ENCODE measurements at places on chromosomes 12 and 14. TPM values are rescaled to one million over a fixed set of nuclear protein-coding genes. Genes with fewer than 3 reads are reported as not detected.

- DNase-seq = no peak
Observed at GRCh38 chr14:20971705-20972021, 16.4 kb downstream of the RNASE2 start.

The TMCC3 gene
- total RNA-seq = 0.77 TPM

The PIK3C2G gene
- not detected for total RNA-seq

The SLC8A3 gene
- total RNA-seq = 0.93 TPM

The ASCL1 gene
- not detected for total RNA-seq

GRCh38 chr12:50615907-50616296, 111.1 kb downstream of the DIP2B start:
- DNase-seq = no peak

The RPS6KL1 gene
- 6.7 TPM for total RNA-seq

The RPGRIP1 gene
- total RNA-seq = not detected

GRCh38 chr14:103772078-103772712, 56.6 kb downstream of the ZFYVE21 start:
- no peak for DNase-seq

- no peak for DNase-seq
Observed at GRCh38 chr14:57732463-57733285, 133.2 kb downstream of the SLC35F4 start.

GRCh38 chr14:90321891-90322290, 9.8 kb downstream of the NRDE2 start:
- no peak for DNase-seq

The NR2C1 gene
- total RNA-seq = 37.6 TPM

DNA sequence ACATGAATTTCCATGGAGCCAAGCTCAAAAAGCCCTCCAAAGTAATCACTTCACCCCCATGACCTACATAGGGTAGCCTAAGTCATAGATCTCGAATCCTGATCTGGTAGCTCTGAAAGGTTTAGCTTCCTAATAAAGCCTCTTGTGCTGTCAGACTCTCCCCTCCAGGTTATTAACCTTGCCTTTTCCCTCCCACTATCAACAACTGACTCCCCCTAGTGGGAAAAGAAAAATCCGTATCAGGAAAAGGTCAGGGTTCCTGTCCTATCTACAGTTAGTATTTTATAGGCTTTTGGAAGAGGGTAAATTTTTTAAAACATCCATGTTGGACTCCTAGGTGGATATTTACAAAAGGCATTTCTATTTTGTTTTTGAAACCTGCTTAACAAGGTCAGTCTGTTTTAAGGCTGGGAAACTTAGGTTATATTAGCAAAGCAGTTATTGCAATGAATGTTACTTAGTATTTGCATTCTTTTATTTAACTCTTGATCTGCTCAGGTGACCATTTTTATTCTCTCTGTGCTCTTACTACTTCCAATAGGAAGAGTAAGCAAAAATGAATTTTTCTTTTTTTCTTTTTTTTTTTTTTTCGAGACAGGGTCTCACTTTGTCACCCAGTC, 8.0 kb downstream of the YY1 start:
- no peak for DNase-seq

- DNase-seq = no peak
Observed at GRCh38 chr14:91841065-91841464, 26.3 kb downstream of the TC2N start.

GRCh38 chr12:47458279-47458678, 247.6 kb downstream of the RPAP3 start:
- DNase-seq = no peak

DNA sequence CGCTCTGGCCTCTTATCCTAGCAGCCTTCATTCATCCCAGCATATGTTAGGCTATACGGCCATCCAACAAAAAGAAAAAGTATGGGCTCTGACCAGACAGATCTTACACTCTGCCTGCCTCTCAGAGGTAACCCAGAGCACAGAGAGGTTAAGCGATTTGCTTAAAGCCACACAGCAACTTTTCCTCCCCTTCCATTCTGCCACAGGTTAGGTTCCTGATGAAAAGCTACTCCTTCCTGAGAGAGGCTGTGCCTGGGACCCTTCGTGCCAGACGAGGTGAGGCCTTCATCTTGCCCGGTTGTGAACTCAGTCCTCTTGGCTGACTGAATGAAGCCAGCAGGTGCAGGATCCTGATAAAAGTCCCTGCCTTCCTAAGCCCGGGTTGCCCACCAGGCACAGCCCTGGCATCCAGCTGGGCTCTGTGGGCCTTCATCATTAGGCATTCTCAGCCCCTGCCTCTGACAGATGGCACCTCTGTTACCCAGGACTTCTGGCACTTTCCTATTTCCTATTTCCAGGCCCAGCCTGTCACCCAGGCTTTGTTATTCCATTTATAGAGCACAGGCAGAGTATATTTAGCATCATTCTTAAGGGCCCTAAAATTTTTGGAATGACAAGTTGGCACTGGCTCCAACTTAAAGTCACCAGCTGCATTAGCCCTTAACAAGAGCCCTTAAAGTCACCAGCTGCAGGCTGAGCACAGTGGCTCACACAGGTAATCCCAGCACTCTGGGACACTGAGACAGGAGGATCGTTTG, 12.8 kb downstream of the SOAT2 start:
- no peak for DNase-seq

- no peak for DNase-seq
Observed at GRCh38 chr12:54428050-54429013, 9.3 kb upstream of the ITGA5 start.

DNA sequence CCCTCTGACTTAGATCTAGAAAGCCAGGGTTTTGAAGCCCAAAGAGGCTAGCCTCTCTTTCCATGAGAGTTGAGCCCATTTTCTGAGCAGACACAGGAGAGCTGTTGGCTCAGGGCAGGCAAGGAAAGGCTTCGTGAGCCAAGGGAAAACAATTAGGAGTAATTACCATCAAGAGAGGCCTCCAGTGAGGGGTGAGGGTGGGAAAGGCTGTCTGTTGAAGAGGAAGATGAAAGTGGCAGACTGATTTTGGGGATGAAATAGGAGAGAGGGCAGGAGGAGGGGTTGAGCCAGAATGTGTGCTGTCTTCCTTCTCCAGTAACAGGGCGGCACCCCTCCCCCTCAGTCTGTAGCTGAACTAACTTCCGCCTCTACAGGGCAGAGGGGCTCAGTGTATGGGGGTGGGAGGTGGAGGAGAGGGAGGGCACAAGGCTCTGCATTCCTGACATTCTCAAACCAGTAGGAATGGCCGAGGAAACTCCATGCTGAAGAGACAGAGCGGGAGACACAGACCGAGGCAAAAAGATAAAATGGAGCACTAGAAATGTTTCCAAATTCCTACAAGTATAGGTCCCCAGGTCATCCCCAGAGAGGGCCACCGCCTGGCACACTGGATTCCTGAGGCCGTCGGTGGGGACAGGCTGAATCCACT, 33.1 kb upstream of the COL2A1 start:
- no peak for DNase-seq

DNA sequence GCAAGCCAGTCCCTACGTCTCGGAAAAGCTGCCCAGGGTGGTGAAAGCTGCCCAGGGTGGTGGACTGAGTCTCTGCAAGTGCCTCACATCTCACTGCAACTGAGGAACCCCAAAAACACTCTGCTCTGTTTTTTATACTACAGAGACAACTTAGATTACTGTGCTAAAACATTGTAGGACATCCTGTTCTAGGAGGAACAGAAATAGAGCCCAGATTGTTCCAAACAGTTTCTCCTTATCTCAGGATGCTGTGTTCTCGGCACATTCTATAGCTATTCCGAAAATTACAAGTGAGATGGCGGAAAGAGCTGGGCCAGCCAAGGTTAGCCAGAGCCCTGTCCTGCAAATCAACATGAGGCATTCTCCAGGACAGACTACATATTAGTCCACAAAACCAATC, 138.7 kb downstream of the LRIG3 start:
- no peak for DNase-seq

- no peak for DNase-seq
Observed at GRCh38 chr14:59565087-59565486, 11.5 kb downstream of the CCDC175 start.

DNA sequence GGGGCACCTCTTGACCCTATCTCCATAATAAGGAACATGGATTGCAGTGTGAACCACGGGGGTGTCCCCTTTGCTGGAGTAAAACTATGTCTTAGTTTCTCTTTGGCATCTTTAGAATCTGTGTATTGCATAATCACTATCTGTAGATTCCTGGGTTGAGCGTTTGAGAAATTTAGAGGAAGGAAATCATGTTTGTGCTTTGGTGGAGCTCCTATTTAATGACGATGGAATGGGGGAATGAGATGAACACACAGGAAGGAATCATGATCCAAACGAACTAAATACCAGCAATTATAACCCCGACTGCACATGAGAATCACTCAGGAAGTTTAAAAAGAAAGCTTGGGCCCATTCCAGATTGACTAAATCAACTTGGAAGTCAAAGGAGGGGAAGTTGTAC, 1.3 kb upstream of the MYG1 start:
- DNase-seq = no peak

The FAIM2 gene
- total RNA-seq = 0.67 TPM

DNA sequence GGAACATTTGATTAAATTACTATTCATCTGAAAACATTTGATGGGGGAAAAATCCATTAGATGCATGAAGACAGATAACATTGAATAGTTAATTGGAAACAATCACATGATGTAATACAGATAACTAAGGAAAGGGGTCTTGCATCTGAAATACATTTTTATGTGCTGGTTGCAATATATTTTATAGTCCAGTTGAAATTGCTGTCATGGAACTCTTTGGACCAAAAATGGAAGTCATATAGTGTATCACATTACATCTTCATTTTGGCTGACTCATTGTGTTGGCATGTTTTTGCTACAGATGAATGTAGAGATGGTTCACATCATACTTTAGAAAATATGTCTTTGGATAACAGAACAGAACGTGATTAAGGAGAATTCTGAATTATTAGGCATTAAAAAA, 43.0 kb upstream of the GNPNAT1 start:
- DNase-seq = no peak

The RTL1 gene
- not detected for total RNA-seq

The FITM1 gene
- 0.46 TPM for total RNA-seq

DNA sequence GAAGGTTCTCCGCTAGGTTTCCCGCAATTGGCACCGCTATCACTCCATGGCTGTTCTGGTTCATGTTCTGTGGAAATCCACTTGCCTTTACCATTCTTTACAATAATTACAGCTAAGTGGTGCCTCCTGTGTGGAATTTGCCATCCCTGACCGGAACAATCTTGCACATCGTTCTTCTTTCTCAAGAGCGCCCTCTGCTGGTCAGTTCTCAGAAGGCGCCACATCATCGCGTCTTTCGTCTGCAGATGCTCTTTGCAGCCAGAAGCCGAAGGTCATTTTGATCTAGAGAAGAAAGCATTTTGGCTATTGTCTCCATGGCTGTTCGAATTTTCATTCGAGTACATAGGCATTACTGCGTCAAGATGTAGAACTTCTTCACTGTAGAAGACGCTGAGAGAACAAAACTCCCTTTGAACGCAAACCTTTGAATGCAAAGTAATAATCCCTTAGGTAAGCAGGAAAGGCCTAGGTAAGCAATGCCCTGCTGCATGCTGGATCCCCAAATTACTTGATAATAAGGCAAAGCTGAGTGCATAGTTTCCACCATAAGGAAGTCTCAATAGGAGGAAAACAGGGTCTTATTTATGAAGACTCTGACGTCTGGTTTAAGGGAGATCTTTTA, 10.1 kb upstream of the RTRAF start:
- peak; percentile 85 for DNase-seq

DNA sequence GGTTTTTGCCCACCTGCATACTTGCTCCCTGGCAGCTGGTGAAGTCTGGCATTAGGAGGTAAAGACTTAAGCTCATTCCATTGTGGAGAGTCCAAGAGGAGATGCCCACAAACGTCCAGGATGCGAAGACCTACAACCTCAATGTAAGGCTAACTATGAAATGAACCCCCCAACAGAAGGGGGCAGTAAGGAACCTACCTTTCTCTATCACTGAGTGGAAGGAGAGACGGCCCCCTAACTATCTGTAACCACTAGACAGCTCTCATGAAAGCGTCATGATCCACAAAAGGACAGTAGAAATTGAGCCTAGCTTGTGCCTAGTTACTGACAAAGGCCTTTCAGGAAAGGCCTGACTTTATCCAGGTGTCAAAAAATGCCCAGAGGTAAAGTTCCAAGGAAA, 55.3 kb downstream of the ZFYVE21 start:
- no peak for DNase-seq

- DNase-seq = no peak
Observed at GRCh38 chr12:110134691-110135411, 10.7 kb downstream of the IFT81 start.

DNA sequence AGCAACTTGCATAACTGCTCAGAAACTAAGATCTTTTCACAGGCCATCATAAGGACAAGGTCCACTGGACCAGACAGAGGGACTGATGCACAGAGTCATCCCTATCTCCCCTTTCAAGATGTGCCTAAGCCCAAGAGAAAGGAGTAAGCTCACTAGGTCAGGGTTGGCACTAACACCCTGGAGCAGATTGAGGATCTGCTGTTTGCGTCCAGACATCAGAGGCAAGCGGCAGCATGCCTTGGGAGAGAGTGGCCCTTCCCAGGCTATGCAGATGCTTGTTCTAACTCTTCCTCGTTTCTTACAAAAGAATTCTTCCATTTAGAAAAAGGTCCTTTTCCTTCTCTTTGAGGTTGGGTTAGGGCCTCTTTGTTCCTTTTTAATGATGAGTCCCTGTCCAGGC, 187.2 kb downstream of the KCNA5 start:
- no peak for DNase-seq

GRCh38 chr12:88529531-88530488, 50.5 kb downstream of the KITLG start:
- no peak for DNase-seq

The ESPL1 gene
- total RNA-seq = 71.9 TPM

DNA sequence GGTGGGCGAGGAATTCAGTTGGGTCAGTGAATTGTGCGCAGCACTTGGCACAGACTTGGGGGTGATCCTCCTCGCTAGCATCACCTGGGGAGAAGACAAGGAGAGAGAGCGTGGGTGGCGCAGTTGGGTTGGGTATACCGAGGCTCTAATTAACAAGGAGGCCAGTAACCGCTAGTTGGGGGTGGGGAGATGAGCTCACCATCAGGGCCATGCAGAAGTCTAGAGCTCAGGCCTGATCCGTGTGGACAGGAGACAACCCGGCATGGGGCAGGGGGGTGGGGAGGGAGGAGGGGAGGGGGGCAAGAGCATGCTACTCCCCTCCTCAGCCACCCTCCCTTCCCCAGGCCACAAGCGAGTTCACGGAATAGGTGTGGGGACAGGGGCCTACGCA, 580 bp downstream of the SALL2 start:
- no peak for DNase-seq

DNA sequence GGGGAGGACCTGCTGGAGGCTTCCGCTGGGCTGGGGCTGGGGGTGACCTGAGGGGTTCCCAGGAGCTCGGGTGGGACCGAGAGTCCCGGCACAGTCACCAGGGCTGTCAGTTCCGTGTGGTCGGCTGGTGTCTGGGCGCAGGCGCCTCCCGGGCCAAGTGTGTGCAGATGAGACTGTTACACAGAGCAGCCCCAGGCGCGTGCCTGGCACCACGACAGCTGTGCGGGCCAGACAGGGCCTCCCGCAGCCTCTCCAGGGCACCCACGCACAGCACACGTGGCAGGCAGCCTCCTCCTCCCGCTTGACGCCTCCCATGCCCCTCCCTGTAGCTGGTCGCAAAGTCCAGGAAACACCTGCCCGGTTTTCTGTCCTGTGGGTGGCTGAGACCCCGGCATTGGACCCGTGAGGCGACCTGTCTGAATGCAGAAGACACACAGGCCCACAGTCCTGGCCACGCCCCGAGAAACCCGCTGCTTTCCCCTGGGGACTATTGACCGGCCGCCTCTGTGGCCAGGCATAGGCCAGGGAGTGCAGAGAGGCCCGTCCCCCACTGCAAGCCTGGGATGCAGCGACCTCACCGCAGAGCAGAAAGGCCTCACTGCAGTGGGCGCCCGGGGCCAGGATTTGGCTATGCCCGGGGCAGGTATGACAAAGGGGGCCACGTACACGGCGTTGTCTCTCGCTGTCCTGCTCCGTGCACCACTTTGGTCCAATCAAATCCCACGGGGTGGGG, 12.1 kb upstream of the GALNT9 start:
- no peak for DNase-seq

The APOF gene
- total RNA-seq = 0.28 TPM

The PLXNC1 gene
- 14.1 TPM for total RNA-seq

Measured in activated T-cell treated with anti-CD3 and anti-CD28 coated beads, Interleukin-2, amount 50 U/mL, for 72 hours (primary cell).